H9 (cell line): ENCODE measurements at places on chromosomes 13 and 19.

GRCh38 chr19:37981785-37982475 lies 74.9 kb downstream of the SIPA1L3 start:
- DNase-seq, result no peak

DNA sequence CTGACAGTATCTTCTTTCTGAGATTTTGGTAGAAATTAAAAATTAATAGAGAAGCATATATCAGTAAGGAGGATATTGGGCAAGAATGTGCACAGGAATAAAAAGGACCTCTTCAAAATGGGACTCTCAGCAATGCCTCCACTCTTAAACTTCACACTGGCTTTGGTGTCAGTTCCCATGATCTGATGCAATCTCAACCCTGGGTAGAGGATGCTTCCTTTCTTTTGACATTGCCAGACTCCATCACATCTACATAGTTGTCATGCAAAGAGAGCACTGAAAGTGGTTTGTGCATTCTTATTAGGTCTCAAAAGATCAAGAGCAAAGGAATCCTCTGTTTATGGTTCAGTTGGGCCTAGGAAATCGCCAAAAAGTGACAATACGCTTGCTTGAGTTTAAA lies 26.3 kb downstream of the STARD13 start:
- no peak for DNase-seq

- no peak for DNase-seq
Observed at GRCh38 chr13:30529085-30529834, 63.5 kb upstream of the HMGB1 start.

DNA sequence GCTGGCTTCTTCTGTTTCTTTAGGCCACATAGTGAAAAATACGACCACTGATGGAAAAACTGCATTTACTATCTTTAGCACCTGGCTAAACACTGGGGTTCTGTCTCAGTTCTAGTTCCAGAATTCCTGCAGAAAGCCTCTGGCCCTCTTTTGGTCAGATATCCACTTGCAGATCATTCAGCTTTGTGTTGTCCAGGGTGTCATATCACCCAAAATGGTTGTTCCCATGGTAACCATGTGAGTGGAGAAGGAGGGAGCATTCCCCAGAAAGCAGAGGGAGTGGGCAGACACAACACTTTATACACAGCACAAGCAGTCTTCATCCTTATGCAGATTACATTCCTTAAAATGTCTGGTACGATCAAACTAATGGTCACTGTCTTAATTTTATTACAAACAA lies 73.5 kb downstream of the CAB39L start:
- no peak for DNase-seq

DNA sequence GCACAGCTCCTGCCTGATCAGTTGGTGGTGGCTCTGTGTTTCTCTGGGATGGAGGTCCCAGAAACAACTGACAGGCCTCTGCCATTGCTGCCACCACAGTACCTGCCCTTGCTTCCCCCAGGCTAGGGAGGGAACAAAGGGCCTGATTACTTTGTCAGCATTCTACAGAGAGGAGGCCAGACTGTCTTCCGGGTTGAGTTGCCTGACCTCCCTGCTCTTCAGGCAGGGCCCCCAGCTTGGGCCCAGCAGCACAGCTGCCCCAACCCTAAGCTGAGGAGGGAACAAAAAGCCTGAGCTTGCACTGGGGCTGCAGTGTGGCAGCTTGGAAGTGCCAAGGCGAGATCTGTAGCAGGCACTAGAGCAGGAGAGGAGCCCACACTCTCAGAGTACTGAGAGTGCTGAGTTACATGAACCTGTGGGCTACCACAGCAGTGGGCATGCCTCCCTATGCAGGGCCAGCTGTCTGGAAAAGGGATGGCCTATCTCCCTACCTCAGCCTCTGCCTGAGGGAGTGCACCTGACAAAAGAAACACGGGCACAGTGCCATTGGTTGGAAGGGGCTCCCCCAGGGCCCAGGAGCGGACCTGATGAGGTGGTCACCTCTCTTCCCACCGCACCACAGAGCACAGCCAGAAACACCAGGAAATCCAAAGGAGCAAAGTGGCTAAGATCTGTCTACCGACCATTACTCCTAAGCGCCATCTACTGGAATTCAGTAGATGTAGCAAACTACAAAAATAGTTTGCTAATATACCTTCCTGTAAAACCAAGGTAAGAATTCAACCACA lies 24.4 kb downstream of the SLC25A15 start:
- peak; percentile 44 for DNase-seq

DNA sequence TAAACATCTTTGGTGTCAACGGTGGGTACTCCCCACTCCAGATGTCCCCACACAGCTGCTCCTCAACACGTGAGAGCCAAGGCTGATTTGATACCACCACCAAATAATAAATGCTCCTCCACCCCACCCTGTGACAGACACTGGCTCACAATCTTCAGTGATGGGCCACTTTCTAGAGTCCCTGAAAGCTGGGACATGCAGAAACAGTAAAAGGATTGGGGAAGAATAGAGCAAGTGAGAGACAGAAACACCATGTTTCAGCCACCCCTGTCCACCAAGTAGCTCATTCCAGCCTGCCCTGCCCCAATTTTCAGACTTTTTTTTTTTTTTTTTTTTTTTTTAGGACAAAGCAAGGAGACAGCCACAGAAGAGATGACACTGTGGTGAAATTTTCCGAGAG lies 1.6 kb downstream of the SLC46A3 start:
- no peak for DNase-seq

GRCh38 chr13:33089311-33089710 lies 73.1 kb downstream of the KL start:
- no peak for DNase-seq

DNA sequence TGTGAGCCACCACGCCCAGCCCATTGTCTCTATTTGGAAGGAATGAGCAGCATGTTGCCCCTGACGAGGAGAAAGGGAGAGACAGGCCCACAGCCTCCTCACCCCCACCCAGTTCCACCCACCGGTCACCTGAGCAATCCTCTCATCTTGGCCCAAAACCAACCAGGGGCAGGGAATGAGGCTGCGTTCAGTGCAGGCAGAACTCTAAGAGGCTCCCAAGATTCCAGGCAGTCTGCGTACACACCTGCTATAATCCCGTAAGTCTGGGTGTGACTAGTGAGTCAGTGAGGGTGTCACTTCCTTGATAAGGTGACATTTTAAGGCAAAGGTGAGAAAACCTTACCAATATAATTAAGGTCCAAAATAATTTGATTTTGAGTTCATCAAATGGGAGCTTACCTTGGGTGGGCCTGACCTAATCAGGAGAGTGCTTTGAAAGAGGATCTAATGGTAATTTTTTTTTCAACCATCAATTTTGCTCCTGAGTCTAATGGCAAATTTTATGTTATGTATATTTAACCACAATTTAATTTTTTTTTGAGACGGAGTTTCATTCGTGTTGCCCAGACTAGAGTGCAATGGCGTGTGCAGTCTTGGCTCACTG lies 26.9 kb upstream of the KLF2 start:
- DNase-seq, result no peak

DNA sequence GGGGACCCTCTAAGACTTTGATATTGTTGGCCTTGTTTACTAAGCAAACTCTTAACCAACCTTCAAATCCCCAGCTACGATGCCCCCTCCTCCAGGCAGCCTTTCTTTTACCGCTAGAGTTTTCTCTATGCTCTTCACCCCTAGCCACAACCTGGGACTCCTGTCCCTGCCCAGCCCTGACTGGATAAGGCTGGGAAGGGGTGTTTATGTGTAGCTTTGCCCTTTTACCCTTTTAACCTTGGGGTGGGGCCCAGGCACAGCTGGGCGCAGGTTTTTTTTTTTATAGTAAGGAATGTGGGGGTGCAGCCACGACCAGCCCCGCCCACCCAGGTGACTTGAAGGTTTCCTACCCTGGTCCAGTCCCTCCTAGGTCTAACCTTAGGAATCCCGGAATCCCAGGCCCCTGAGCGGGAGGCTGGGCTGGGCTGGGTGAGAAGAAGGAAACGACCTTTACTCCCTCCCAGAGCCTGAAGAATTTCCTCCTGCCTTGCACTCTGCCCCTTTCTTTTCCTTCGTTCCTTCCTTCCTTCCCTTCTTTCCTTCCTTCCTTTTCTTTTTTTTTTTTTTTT lies 12.2 kb downstream of the TJP3 start:
- no peak for DNase-seq

DNA sequence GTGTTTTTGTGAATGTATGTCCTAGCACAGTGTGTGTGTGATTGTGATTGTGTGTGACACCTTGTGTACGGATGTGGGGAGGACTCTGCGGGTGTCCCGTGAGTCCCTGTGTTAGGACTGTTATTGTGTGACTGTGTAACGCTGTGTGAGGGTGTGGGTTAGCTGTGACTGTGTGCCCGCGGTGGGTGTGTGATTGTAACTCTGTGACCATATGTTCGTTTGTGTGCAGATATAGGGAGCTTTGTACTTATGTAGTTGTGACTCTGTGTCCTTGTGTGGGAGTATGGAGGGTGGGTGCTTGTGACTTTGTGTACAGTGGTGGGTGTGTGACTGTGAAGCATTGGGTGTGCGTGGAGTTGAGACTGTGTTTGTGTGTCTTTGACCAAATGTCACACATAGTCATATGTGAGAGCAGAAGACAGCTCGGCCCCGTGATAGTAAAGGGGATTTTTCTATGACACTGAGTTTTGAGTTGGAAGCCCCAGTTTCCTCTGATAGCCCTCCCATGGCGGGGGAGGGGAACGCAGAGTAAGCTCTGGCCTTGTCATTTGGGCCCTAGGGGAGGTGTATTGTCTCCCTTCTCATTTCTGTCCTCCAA lies 949 bp upstream of the ZNF260 start:
- peak; percentile 30 for DNase-seq

DNA sequence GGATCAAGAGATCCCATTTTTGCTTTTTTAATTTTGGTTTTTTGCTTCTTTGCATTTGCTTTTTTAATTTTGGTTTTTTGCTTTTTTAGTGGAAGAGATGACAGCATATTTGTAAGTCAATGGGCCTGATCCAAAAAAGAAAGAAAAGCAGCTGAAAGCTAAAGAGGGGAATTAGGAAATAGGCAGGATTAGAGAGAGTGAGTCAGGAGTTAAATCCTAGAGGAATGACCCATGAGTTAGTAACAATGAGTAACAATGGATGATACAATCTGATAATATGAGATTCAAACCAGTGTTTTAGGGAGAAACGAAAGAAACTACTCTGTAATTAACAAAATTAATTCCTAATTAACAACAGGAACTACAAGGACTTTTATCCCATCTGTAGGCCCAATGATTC lies 111.2 kb upstream of the SGCG start:
- no peak for DNase-seq

- DNase-seq, result no peak
Observed at GRCh38 chr19:19429361-19429760, 23.9 kb downstream of the GATAD2A start.

DNA sequence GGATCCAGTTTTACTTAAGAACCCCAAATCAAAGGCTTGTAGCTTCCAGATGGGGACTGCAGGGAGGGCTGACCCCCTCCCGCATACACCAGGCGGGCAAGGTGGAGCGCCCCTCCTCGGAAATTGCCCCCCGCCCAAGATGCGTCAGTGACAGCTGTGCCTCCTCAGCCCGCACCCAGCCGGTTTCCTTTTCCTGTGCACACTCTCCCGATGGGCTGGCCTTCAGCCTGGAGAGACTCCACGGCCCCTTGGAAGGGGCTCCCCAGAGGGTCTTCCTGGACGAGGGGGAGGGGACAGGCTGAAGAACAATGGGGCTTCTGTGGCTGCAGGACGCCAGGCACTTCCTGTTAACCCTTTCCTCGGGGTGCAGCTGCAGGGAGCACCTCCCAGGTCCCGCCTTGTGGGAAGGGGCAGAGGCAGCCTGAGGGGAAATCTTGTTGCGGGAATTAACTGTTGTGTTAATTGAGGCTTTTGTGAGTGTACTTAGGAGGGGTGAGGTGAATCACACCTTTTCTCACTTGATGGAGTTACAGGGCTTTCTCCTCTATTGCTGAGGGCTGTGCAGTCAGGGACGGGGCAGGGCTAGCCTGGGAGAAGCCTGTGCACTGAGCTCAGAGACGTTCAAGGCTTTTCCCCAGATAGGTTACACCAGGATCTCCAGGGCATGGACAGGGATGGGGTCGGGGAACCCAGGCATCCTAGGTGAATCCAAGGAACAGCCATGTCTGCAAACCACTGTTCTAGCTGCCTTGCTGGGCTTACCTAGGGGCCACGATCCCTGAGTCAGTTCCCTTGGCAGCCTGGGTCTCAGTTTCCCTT lies 14.3 kb downstream of the IER2 start:
- peak; percentile 100 for DNase-seq

GRCh38 chr13:22848539-22849052 lies 332.2 kb upstream of the SGCG start:
- DNase-seq, result peak; percentile 93

GRCh38 chr19:55495646-55496349 lies 7.6 kb downstream of the SSC5D start:
- peak; percentile 85 for DNase-seq

DNA sequence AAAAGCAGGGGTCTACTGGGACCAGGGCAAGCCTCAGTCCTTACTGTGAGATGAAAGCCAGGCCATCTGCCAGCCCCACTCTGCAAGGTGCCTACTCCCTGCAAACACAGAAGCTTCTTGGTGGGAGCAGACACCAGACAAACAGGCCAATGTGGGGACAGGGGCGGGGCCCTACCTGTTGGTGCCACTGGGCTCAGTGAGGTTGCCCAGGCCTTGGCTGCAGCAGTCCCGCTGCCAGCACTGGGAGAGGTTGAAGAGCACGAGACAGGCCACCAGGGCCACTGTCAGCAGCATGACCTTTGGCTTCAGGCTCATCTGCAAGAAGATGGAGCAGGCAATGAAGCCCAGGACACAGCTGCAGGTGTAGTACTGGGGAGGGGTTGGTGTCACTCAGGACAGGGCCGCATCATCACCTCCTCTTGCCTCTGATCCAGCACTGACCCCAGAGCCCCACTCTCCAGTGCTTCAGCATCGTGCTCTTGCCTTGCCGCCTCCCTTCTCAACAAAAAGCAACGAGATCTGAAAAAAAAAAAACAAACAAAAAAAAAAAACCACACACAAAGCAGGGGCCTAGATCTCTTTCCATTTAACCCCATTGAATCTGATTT lies 72.6 kb downstream of the NBEA start:
- peak; percentile 38 for DNase-seq

DNA sequence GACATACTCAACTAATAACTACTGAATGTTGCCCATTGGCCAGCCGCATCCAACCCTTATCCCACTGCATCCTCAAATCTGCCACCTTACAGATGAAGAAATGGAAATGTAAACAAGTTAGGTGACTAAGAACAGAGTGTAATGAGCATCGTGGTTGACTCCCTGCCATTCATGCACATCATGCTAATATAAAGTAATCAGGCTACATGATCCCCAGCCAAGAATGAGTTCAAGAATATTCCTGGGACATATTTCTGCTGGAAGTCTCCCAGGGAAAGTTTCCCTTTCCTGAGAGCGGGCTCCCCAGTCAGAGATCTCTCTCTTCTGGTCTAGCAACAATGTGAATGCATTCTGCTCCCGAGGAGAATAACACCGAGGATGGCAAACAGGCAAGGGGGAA lies 55.9 kb upstream of the SERP2 start:
- DNase-seq, result no peak

DNA sequence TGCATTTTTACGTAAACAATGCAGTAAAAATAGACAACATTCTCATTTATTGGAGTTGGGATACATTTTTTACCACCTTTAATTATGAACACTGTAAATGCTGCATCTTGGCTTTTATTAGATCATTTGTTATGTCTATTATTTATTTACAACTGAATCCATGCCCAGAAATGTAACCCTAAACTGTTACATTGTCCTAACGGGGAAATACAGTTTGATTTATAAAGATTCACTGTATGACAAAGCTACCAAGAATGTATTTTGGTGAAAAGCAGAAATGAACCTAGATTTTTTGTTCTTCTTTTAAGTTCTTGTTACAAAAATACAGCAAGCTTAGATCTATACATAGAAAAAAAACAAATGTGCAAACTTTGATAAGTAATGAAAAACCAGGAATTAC lies 1.1 kb downstream of the METTL21C start:
- DNase-seq, result no peak

GRCh38 chr19:45990113-45990728 lies 5.0 kb upstream of the CCDC61 start:
- DNase-seq, result no peak

- no peak for DNase-seq
Observed at GRCh38 chr19:57302020-57302465, 18.2 kb upstream of the ZNF543 start.
